ENCODE measurements at places on chromosomes 6 and 20.

- no peak for DNase-seq
Measured at GRCh38 chr6:129369737-129370136, 340.2 kb downstream of the ARHGAP18 start.

GRCh38 chr6:113691260-113691656 lies 165.9 kb upstream of the MARCKS start:
- no peak for DNase-seq

- no peak for DNase-seq
Measured at GRCh38 chr6:125375821-125376220, 74.1 kb upstream of the HDDC2 start.

DNA sequence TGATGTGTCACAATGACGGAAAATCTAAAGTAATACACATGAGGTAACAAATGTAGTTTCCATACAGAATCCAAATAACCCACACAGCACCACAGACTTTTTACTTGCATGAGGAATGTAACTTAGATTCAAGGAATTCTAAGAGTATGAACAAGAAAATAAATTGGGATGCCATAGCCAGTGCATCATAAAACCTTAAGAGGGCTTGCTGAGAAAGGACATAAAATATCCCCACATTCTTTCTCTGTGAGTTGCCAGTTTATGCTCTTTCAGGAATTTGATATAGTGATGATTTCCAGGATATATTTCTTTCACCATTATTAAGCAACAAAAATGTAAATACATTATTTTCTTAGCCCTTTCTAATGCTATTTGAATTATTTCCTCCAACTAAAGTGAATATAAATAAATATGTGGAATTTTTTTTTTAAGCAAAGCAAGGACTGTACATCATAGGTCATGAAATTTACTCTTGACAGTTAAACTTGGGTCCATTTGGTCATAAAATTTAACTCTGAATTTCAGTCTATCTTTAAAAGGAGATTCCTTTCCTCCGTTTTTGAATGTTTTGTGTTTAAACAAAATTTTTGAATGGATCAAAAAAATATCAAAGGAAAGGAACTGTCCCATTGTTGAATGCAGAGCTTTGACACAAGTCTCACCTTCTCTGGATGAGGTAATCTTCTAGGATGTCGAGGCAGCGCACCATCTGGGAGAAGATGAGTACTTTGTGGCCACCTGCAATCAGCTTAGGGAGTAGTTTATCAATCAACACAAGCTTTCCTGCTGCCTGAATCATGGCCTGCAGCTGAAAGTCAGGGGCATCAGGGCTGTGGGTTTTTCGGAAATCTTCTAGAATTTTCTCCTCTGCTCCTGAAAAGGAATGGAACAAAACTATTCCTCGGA lies 116.3 kb upstream of the EMILIN3 start:
- no peak for DNase-seq

GRCh38 chr6:168345266-168345665 lies 25.7 kb upstream of the DACT2 start:
- no peak for DNase-seq
